A549 treated with ZK216348 at 1 μM for 4 hours (cell line): ENCODE measurements at places on chromosomes 7 and 10. TPM values are rescaled to one million over a fixed set of nuclear protein-coding genes. Genes with fewer than 3 reads are reported as not detected.

The MRLN gene
- total RNA-seq, result not detected in 5 replicates

The ZNF365 gene
- total RNA-seq, result 0.79 to 1.3 TPM (median 0.93 TPM) in 5 replicates

The GPR141 gene
- not detected in 5 replicates for total RNA-seq

The OR6B1 gene
- total RNA-seq, result not detected in 5 replicates

The WDR86 gene
- 0.13 to 0.23 TPM (median 0.18 TPM) in 3 of 5 replicates, not detected in the others for total RNA-seq

The IFIT1B gene
- not detected in 5 replicates for total RNA-seq

The KCP gene
- 0.12 to 0.36 TPM (median 0.18 TPM) in 5 replicates for total RNA-seq

The TRIM50 gene
- total RNA-seq, result not detected in 5 replicates

The SEPTIN14 gene
- not detected in 5 replicates for total RNA-seq

The SHTN1 gene
- total RNA-seq, result 19.4 to 30.8 TPM (median 27.9 TPM) in 5 replicates
